ENCODE measurements at places on chromosomes 1 and 21. TPM values are rescaled to one million over a fixed set of nuclear protein-coding genes. Genes with fewer than 3 reads are reported as not detected.

DNA sequence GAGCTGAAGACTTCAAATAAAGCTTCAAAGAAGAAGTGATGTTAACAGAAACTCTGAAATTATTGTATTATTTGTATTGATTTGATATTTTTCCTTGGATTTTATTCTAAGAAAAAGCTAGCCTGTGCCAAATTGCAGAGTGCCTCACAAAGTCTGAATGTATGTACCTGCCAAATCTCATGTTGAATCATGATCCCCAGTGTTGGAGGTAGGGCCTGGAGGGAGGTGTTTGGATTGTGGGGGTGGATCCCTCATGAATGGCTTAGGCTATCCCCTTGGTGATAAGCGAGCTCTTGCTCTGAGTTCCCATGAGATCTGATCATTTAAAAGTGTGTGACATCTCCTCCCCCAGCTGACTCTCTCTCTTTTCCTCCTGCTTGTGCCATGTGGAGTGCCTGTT lies 43.6 kb downstream of the ACKR1 start:
- no peak overlapping the region for H3K4me3 ChIP-seq
- peaks cover 11% of the 10 kb centered on the region for H3K36me3 ChIP-seq
- 0 out of 2 replicates have a peak, but pooled peaks cover 2% of the 10 kb centered on the region for H3K27me3 ChIP-seq
- peaks cover 11% of the 10 kb centered on the region for H3K4me1 ChIP-seq
- no peak for DNase-seq

DNA sequence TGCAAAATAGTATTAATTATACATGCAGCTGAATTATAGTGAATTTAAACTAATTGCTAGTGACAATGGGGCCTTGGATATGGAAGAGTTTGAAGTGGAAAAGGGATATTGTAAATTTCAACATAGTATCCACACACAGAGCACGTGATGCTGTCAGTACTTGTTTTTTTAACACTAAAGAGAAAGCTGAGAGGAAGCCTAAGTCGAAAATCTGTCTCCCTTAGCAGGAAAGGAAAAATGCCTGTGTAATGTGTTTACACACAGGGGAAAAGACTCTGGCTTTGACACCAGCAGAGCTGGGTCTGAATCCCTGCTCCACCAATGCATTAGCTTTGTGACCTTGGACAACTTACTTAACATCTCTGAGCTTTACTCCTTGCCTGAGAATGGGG lies 42.6 kb downstream of the PCSK9 start:
- peaks cover 2% of the 10 kb centered on the region for H3K27me3 ChIP-seq
- H3K4me3 ChIP-seq = no peak overlapping the region
- H3K27ac ChIP-seq = no peak overlapping the region
- DNase-seq = no peak
- peaks cover 14% of the 10 kb centered on the region for H3K36me3 ChIP-seq

FCRLA gene
- 4.0 TPM for total RNA-seq

DNA sequence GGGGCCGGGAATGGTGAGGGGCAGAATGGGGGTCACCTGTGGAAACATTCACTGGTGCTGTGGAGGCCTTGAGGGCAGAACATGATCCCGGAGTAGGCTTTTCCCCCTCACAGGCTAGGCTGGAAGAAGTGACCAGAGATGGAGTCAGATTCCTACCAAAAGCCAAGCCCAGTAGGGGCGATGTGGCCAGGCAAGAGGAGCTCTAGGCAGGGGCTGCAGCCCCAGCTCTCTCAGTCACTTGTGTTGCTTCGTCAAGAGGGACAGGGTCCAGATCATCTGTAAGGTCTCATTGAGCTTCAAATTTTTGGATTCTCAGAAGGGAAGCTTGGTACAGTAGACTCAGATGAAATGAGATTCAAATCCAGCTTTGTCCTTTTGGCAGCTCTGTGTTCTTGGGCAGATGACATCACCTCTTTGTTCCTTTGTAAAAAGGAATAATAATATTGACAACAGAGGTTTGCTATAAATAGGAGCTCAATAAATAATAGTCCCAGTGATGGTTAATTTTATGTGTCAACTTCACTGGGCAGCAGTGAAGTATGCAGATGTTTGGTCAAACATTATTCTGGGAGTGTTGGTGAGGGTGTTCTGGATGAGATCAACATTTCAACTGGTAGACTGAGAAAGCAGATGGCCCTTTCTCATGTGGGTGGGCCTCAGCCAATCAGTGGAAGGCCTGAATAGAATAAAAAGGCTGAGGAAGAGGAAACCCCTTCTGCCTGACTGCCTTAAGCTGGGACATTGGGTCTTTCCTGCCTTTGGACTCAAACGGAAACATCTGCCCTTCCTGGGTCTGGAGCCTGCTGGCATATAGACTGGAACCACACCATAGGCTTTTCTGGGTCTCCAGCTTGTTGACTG lies 324.7 kb upstream of the USP24 start:
- no peak for DNase-seq
- no peaks in the 10 kb centered on the region for H3K36me3 ChIP-seq
- H3K27me3 ChIP-seq = no peaks in the 10 kb centered on the region
- H3K4me1 ChIP-seq = 0 out of 2 replicates have a peak, but pooled peaks cover 10% of the 10 kb centered on the region
- H3K4me3 ChIP-seq = no peak overlapping the region

GRCh38 chr1:56803561-56804156 lies 15.5 kb downstream of the FYB2 start:
- no peaks in the 10 kb centered on the region for H3K36me3 ChIP-seq
- H3K27me3 ChIP-seq = no peaks in the 10 kb centered on the region
- DNase-seq = peak; percentile 9
- H3K4me1 ChIP-seq = no peaks in the 10 kb centered on the region
- no peak overlapping the region for H3K4me3 ChIP-seq

DNA sequence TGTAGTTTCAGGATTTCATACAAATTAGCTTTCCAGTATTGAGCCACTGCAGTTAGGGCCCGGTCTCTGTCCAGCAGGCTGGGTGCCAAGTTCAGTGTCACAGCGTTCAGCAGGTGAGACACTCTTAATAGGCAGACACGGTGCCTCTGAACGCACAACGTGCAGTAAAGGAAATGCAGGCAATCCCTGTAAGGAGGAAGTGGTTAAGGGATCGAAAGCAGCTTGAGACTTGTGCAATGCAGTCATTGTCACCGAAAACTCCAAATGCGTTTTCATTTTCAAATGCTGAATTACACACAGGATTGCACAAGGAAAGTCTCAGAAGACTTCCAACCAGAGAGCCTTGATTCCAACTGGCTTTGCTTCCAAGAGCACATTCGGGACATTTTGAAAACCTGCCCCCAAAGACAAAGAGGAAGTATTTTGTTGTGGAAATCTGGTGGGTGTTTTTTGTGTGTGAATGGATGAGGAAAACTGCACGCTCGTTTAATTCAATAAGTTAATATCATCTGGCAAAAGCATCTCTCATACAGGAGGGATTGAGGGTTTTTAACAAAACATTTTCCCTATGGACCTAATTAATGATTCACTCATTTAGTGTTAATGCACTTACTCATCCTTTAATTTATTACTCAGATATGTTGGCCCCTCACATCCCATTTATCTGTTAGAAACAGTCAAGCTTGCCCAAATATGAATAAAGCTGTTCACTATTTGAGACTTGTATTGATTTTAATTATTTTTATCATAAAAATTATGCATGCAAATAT lies 61.6 kb downstream of the PTGS2 start:
- H3K36me3 ChIP-seq = no peaks in the 10 kb centered on the region
- H3K4me1 ChIP-seq = peaks cover 41% of the 10 kb centered on the region
- H3K27ac ChIP-seq = peak overlapping the region; percentile 76
- peak; percentile 24 for DNase-seq

DNA sequence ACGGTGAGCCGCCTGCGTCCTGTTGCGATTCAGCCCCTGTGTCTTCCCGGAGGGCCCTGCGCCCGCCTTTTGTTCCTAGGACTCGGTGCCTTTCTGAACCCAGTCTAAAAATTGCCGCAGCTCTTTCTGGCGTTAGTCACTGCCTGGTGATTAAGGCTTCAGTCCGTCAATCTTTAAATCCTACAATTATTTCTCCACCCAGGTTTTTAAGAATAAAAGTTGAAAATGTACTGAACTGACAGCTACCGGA lies 16.2 kb upstream of the PDXK start:
- DNase-seq = no peak
- peaks cover 2% of the 10 kb centered on the region for H3K27me3 ChIP-seq
- H3K27ac ChIP-seq = no peak overlapping the region
- H3K4me3 ChIP-seq = no peak overlapping the region
- H3K4me1 ChIP-seq = peaks cover 7% of the 10 kb centered on the region

DNA sequence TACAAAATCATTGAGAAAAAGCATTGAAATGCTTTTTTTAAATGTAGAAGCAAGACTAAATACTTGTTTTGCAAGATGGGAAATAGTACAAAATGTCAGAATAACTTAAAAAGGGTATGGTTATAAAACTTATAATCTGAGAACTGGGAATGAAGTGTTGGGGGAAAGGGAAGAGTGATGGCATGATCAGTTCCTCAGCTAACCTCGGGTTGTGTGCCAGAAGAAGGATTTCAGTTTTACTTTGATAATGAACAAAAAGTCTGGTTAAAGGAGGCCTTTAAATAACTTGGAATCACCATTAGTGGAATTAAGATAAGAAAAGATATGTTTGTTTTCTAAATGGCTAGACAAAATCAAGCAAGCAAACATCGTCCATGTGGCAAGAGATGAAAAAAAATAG lies 20.7 kb downstream of the NEK7 start:
- no peaks in the 10 kb centered on the region for H3K27me3 ChIP-seq
- no peak for DNase-seq
- H3K36me3 ChIP-seq = peaks cover 13% of the 10 kb centered on the region

GRCh38 chr1:16441282-16441665 lies 750 bp downstream of the NECAP2 start:
- peak overlapping the region; percentile 87 for H3K27ac ChIP-seq
- peaks cover 14% of the 10 kb centered on the region for H3K4me1 ChIP-seq
- H3K4me3 ChIP-seq = peak overlapping the region; percentile 92
- DNase-seq = no peak
- H3K27me3 ChIP-seq = peaks cover 1% of the 10 kb centered on the region
- peaks cover 8% of the 10 kb centered on the region for H3K36me3 ChIP-seq

GRCh38 chr1:207892764-207893163 lies 18.2 kb downstream of the CD34 start:
- H3K27me3 ChIP-seq = no peaks in the 10 kb centered on the region
- no peak overlapping the region for H3K4me3 ChIP-seq
- H3K36me3 ChIP-seq = no peaks in the 10 kb centered on the region

PDZK1 gene
- 0.50 TPM for total RNA-seq

DNA sequence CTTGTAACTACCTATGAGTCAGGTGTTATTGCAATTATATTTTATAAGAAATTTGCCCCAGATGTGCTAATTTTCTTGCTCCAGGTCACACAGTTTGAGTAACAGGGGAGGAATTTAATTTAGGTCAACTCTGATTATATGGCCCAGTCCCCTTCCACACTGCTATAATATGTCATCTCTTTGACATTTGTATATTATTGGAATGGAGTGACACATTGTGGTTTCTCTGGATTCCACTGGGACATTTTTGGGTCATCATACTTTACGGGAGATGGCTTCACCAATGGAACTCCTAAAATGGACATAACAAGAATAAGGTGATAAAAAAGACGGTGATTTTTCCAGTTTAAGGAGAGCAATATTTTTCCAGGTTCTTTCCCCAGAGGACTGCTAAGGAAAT lies 191.2 kb downstream of the DISC1 start:
- no peak overlapping the region for H3K4me3 ChIP-seq
- DNase-seq = no peak
- H3K27me3 ChIP-seq = peaks cover 2% of the 10 kb centered on the region

DNA sequence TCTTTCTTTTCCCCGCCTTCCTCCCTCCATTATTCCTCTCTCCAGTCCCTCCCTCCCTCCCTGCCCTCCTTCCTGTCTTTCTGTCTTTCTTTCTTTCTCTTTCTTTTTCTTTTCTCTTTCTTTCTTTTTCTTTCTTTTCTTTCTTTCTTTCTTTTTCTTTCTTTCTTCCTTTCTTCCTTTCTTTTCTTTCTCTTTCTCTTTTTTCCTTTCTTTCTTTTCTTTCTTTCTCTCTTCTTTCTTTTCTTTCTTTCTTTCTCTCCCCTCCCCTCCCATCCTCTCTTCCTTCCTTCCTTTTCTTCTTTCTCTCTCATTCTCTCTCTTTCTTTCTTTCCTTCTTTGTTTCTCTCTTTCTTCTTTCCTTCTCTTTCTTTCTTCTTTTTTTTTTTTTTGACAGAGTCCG lies 402.2 kb upstream of the PLXNA2 start:
- no peaks in the 10 kb centered on the region for H3K4me1 ChIP-seq
- H3K36me3 ChIP-seq = no peaks in the 10 kb centered on the region
- no peak overlapping the region for H3K4me3 ChIP-seq

DNA sequence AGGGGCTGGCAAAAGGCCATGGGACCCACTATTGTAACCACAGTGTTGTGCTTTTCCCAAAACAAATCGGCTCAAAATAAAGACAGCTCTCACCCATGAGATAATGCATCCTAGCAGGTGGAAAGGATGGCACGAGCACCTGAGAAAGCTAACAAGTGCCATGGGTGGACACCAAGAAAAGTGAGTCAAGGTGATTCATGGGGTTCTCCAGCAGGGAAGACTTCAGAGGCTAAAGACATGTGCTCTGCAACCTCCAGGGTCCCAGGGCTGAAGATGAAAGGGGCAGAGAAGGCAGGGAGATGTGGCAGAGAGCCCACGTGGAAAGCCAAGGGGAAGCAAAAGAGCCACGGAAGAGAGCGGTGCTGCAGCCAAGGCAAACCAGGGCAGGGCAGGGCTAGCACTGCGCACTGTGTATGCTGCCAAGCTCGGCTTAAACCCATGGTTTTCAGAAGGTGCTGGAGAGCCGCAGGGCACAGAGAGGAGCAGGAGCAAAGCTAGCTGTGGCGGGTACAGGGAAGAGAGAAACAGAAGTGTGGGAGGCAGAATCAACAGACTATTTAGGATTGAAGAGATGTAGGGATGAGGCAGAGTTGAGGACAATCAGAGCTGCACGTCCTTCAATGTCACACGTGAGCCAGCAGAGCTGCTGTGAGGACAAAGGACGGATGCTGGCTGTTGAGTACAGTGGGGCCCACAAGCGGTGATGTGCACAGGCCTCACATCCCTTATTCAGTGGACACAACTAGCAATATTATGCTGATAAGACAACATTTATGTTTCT lies 41.8 kb upstream of the C1orf198 start:
- H3K4me3 ChIP-seq = no peak overlapping the region
- no peaks in the 10 kb centered on the region for H3K27me3 ChIP-seq
- H3K27ac ChIP-seq = no peak overlapping the region
- no peak for DNase-seq

DNA sequence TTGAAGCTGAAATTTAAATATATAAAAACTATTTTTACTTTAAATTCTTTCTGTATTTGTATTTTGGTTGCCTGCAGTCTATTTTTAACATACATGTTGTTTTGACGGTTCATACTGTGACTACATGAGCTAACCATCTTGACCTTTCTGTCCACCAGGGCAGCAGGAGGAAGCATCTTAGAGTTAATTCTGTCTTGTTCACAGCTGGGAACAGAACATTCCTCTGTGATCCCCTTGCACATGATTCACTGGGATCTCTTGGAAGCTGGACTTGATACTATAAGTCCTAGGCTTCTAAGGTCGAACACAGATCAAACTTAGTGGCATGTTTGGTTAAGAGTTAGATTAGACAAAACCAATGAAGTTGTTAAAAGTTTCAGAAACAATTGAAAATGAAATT lies 99.7 kb downstream of the NFIA start:
- H3K4me3 ChIP-seq = no peak overlapping the region
- peak overlapping the region; percentile 10 for H3K27ac ChIP-seq
- H3K36me3 ChIP-seq = no peaks in the 10 kb centered on the region
- no peaks in the 10 kb centered on the region for H3K27me3 ChIP-seq
- peaks cover 40% of the 10 kb centered on the region for H3K4me1 ChIP-seq

- no peak overlapping the region for H3K27ac ChIP-seq
- DNase-seq = no peak
- no peaks in the 10 kb centered on the region for H3K27me3 ChIP-seq
- no peak overlapping the region for H3K4me3 ChIP-seq
These were observed 21.0 kb downstream of the IFNGR2 start for GRCh38 chr21:33424214-33424613.

GRCh38 chr1:36717431-36717830 lies 234.7 kb upstream of the CSF3R start:
- peaks cover 3% of the 10 kb centered on the region for H3K27me3 ChIP-seq
- no peak overlapping the region for H3K27ac ChIP-seq
- no peaks in the 10 kb centered on the region for H3K36me3 ChIP-seq
- no peak for DNase-seq
- no peak overlapping the region for H3K4me3 ChIP-seq

All from HFFc6 (cell line).